ENCODE measurements at places on chromosomes 7 and 10.

GRCh38 chr10:3716093-3716492 lies 68.9 kb downstream of the KLF6 start:
- no peak for DNase-seq

DNA sequence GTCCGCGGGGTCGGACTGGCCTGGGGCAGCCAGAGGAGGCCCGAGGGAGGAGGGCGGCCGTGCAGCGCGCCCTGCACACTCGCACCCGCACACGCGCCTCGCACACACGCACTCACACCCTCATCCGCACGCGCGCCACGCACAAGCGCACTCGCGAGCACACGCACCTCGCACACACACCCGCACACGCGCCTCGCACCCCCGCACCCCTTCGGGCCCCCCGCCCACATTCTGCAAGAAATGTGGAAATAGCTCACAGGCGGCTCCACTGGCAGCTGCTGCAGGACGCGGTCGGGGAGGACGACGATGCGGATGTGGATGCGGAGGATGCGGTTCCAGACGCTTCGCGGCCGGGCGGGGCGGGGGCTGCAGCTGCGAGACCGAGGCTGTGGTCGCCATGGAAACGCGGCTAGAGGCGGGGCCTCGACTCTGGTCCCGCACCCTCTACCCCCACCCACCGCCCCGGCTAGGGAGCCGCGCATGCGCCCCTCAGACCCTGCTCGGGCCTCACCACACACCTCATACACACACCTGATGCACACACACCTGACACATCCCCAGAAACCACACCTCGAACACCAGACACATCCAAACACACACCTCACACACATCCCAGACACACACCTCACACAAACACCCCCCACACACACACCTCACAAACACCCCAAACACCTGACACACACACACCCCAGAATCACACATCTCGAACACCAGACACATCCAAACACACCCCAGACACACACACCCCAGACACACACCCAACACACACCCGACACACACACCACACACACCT lies at the start of gene CALY:
Gene CALY (minus strand): TSS at position 320 of the 793 bp plus-strand sequence. CDS start 7,907 bp downstream, outside the sequence.
- peak; percentile 78 for DNase-seq

DNA sequence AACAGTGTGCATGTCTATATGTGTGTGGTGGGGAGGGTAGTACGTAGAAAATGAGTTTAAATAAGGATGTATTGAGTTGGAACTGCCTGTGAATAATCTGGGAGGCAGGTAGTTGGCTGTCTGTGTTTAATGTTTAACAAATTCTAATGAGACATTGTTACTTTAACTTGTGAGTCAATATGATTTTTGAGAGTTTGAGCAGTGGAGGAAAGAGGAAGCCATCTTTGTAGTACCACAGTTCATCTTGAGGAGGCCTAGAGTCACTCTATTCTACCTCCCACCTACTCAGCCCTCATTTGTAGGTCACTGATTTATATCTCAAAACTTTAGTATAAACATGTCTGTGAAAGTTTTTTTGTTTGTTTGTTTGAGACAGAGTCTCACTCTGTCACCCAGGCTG lies 129.9 kb upstream of the ITGB1 start:
- no peak for DNase-seq

DNA sequence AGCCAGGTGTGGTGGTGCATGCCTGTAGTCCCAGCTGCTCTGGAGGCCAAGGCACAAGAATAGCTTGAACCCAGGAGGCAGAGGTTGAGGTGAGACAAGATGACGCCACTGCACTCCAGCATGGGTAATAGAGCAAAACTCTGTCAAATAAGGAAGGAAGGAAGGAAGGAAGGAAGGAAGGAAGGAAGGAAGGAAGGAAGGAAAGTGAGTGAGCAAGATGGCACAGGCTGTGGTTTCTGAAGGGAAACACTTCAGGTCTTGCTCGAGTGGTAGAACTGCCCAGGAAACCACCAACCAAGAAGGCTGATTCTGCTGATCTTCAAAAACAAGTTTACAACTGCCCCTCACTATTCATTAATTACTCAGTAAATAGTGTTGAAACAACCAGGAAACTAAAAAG lies 45.2 kb downstream of the EZH2 start:
- DNase-seq: no peak

- no peak for DNase-seq
These were observed 8.9 kb upstream of the EXOC6 start for GRCh38 chr10:92839191-92840085.

DNA sequence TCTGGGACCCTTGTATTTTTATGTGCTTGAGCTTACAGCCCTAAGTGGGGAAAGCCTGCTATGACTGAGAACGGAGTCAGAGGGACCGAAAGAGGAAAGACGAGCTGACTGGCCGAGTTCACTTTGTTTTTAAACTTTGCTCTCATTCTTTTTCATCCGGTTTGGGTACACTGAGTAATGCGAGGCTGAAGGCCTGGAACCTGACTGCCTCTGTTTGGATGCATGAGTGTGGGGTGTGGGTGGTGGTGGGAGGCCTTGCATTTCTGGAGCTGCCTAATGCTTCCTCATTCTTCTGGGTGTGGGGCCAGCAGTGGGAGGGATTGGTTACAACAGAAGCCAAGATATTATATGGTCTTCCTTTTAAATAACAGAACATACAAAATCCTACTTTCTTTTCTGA lies 155.5 kb downstream of the BUB3 start:
- DNase-seq: no peak

- DNase-seq: no peak
These were observed 66.4 kb upstream of the ANK3 start for GRCh38 chr10:60456053-60456452.

DNA sequence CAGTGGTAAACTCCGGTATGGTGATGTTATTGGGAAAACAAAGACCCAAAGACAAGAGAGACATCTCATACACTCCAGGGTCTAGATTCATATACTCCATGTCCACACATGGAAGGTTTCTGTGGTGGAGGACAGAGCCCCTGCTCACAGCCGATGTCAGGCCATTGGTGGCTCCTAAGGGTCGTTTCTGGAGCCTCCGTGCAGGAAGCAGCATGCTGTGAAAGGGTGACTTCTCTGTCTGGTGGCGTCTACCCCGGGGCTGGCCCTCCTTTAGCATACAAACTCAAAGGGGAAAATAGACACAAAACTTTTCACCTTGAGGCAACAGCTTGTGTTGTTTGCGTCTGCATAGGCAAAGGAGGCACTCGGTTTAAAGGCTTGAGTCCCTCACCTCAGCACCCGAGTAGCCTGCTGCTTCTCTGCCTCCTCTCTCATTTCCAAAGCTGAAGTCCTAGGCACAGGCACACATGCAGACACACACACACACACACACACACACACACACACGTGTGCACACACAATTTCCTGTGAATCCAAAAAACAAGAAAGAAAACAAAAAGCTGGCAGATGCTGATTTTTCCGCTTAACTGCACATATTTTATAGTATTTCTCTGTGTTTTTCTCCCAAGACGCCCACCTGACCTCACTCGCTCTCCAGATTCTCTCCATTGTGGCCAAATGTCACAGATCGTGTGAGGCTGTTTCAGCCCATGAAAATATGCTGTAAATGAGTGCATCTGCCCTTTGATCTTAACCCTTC lies 601.4 kb upstream of the MGMT start:
- DNase-seq: no peak

- DNase-seq: no peak
These were observed 20.8 kb downstream of the LAT2 start for GRCh38 chr7:74230446-74231231.

DNA sequence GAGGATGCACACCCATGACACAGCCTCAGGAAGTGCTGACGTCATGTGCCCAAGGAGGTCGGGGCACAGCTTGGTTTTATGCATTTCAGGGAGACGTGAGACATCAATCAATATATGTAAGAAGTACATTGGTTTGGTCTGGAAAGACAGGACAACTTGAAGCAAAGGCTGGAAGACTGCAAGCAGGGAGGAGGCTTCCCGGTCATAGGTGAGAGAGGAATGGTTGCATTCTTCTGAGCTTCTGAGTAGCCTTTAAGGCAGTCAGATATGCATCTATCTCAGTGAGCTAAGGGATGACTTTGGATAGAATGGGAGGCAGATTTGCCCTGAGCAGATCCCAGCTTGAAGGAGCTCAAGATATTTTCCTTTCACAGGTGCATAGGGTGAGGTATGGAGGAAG lies 349.5 kb downstream of the TYW1 start:
- no peak for DNase-seq

DNA sequence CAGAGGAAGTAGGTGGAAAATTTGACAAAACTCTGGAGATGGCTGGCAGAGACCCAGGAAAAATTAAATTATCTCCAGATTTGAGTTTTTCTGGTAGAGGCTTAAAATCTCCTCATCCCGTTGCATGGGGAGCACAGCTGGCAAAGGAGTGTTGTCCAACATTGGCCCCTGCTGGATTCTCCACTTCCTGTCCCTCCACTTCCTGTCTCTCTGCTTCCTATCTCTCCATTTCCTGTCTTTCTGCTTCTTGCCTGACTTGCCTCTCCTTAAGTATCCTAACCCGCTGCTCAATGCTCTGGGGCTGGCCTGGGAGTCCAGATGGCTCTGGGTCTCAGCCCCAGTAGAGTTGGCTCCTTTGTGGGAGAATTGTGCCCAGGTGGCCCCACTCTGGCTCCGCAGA lies 65.8 kb upstream of the EMX2 start:
- no peak for DNase-seq

- DNase-seq: no peak
These were observed 116.9 kb downstream of the CPEB3 start for GRCh38 chr10:92173996-92174395.

DNA sequence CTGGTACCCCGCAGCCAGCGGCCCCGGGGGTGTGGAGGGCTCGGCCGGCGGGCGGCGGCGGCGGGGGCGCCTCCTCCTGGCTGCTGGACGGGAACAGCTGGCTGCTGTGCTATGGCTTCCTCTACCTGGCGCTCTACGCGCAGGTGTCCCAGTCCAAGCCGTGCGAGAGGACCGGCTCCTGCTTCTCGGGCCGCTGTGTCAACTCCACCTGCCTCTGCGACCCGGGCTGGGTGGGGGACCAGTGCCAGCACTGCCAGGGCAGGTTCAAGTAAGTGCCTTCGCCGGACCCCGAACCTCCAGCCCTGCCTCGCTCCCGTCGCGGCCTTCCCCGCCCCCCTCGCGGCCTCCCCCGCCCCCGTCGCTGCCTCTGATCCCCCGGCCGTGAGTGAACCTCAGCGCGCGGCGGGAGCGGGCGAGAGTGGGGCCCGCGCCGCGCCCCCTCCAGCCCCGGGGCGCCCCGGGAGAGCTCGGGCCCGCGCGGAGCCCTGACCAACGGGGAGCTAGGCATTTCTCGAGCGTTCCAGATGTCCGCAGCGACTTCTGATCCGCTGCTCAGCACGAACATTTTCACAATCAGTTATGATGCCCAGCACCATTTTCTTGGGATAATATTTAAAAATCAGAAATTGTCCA lies 727 bp downstream of the ATRNL1 start:
- DNase-seq: no peak

GRCh38 chr7:44603193-44603592 lies 3.2 kb upstream of the OGDH start:
- no peak for DNase-seq

GRCh38 chr7:1288390-1288995 lies 55.8 kb downstream of the UNCX start:
- DNase-seq: no peak

DNA sequence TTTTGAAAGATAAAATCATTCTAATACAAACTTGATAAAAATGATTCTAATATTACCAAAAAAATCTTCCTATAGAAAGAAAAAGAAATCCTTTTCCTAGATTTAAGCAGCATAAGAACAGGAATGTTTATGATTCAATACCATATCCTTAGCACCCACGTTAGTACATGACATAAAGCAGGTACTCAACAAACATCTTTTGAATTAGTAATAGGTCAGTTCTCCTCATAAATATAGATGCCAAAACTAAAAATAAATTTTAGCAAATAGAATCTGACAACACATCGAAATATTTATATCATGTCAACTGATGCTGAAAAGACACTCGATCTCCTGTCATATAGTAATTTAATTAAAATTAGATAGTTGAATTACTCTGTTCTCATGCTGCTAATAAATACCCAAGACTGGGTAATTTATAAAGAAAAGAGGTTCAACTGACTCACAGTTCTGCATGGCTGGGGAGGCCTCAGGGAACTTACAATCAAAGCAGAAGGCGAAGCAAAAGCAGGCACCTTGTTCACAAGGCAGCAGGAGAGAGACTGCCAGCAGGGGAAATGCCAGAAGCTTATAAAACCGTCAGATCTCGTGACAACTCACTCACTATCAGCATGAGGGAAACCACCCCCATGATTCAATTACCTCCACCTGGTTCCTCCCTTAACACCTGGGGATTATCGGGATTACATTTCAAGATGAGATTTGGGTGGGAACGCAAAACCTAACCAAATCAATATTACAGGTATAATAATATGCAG lies 191.8 kb downstream of the HTR7 start:
- no peak for DNase-seq

DNA sequence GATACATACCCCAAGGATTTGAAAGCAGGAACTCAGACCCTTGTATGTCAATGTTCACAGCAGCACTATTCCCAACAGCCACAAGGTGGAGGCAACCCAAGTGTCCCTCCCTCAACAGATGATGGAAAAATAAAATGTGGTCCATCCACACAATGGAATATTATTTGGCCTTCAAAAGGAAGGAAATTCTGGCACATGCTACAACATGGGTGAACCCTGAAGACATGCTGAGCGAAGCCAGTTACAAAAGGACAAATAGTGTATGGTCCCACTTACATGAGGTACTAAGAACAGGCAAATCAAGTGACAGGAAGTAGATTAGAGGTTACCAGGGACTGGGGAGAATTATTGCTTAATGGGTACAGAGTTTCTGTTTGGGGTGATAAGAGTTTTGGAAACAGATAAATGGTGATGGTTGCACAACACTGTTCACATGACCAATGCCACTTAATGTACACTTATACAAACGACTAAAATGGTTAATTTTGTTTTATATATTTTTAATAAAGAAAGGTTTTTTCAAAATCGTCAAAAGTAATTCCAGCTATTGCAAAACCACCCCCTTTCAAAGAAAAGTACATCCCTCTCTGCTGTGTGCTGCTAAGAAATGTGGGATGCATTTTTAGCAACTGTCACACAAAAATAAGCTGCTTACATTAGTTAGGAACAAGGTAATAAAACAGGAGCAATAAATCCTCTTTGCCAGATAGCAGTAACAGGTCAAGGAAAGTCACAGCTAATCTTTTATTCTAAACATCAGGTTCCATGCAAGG lies 85.7 kb downstream of the GRB10 start:
- DNase-seq: no peak

DNA sequence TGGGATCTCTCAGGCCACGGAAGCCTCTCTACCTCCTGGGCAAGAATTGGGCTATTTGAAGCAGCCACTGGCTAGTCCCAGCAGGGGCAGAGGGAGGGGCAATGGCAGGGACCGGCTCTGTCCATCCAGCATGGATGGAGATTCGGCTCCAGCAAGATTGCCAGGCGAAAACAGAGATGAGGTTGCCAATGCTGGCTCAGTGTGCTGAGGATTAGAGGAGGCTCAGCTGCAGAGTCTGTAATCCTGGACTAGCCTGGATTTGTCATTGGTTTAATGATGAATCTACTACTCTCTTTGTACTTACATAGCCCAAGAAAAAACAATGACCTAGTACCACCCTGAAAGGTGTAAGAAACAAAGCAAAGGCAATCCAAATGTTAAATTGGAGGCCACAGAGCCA lies 112.2 kb upstream of the PDCD4 start:
- DNase-seq: no peak

GRCh38 chr10:60291344-60291930 lies 98.2 kb downstream of the ANK3 start:
- no peak for DNase-seq

Measured in caudate nucleus (tissue), 63 donors.